Putamen (tissue), 1 donor: ENCODE measurements at places on chromosomes 4 and X.
A peak's percentile ranks its signal among the peaks of the same experiment; 100 is the strongest.

- no peak for DNase-seq
Observed at GRCh38 chr4:55110131-55110530, 15.3 kb downstream of the KDR start.

GRCh38 chrX:37361596-37361995 is 12.4 kb downstream of the PRRG1 start:
- no peak for DNase-seq

DNA sequence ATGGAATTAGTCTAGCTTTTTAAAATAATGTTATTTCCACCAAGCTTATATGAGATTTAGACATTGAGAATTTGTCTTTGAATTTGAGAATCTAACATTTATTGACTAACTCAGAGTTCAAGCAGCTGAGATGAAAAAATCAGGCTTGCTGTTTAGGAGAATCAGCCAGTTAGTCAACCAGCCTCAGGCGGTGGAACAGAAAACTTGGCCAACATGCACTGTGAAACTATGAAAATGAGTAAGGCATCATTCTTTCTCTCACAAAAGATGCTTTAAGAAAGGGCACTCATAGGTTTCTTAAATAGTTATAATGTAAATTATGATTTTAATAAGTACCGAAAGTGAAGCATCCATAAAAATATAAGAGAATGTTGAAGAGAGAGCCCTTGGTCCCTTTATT is 84.2 kb downstream of the NFKB1 start:
- DNase-seq = no peak

DNA sequence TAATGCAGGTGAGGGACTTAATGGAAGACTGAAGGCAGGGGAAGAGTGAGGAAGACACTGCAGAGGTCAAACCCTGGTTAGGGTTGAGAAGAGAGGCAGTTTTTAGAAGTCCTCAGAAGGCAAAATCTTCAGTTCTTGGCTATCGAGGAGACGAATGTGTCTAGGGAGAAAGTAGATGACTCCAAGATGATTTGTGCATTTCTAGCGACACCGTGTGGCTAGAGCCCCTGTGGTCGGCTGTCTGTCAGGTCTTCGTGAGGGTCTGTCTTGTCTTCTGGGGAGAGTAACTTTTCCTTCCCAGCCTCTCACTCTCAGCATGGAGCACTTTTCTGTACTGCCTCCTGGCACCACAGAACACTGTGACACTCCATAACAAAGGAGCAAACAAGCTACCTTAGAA is 458.1 kb downstream of the STIM2 start:
- no peak for DNase-seq

GRCh38 chr4:72295966-72296557 is 264.3 kb downstream of the NPFFR2 start:
- DNase-seq = peak; percentile 18

DNA sequence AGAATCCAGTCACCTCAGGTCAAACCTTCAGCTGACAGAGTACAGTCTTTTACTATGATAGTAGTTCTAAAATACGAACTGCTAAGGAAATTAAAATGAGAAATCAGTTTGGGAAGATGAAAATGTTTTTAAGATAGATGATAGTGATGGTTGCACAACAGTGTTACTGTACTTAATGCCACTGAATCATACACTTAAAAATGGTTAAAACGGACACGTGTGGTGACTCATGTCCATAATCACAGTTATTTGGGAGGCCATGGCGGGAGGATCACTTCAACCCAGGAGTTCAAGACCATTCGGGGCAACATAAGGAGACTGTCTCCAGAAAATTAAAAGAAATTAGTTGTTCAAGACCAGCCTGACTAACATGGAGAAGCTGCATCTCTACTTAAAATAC is 41.4 kb downstream of the ABHD18 start:
- DNase-seq = no peak

DNA sequence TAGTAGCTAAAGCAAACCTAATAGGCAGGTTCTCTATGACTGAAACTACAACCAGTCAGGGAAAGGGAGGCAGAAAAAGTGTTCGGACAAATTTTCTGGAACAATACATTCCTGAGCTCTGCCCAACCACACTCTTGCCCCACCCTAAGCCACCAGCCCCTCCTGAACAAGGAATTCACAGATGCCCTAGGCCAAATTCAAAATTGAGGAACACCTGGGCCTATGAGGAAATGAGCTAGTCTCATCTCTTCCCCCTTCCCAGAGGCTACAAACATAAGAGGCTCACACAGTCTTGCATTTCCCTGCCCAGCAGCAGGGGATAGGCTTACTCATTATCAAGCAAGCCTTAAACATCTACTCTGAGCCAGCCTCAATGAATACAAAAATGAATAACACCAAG is 284.7 kb downstream of the ZNF674 start:
- DNase-seq = no peak

- no peak for DNase-seq
Observed at GRCh38 chr4:40299811-40300292, 35.3 kb upstream of the CHRNA9 start.

DNA sequence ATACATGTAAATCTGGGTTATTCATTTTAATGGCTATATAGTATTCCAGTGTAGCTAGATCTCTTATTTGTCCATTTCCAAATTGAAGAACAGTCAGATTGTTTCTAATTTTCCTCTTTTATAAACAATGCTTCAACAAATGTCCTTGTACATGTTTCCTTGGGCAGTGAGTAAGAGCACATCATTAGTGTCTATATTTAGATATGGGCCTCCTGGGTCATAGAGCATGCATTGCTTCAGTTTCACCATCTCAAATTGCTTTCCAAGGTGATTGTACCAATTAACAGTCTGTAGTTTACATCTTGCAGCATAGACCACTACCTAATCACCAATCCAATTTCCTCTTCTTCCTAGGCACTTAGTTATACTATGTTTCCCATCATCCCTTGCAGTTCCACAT is 13.4 kb downstream of the PHKA2 start:
- no peak for DNase-seq

- no peak for DNase-seq
Observed at GRCh38 chr4:94758141-94758699, 465 bp downstream of the BMPR1B start.

DNA sequence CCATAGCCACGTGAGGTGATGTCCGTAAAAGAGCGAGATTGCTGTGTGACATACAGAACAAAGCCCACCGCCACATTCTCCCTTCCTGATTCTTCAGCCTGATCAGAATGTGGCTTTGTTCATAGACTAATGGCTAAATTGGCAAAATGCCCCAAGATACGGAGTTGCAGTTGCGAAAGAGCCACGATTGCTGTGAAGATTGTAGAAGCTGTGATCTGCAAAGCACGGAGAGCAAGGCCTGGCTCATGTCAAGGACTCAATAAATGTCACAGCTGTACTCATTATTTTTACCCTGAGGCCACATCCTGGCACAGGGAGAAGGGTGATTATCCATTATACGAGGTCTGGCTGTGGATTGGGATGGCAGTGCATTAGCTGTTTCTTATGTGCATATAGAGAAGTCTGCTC is 34.2 kb downstream of the ARSD start:
- DNase-seq = no peak

DNA sequence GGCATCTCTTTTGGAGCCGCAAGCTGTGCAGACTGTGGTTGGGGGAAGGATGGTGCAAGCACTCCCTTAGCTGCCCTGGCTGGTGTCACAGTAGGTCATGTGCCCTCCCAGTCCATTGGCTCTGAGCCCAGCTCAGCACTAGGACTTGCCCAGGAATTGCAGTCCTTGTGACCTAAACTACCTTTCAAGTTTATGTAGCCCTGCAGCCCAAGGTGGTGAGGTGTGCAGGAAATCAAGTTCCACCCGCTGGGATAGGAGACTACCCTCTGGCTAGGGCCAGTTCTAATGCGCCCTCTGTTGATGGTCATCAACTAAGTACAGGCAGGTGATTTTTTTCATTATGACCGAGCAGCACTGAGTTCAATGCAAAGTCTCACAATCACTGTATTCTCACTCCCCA is 335.2 kb downstream of the UBE2NL start:
- no peak for DNase-seq

- no peak for DNase-seq
Observed at GRCh38 chrX:1425381-1425780, 27.3 kb downstream of the ASMTL start.

DNA sequence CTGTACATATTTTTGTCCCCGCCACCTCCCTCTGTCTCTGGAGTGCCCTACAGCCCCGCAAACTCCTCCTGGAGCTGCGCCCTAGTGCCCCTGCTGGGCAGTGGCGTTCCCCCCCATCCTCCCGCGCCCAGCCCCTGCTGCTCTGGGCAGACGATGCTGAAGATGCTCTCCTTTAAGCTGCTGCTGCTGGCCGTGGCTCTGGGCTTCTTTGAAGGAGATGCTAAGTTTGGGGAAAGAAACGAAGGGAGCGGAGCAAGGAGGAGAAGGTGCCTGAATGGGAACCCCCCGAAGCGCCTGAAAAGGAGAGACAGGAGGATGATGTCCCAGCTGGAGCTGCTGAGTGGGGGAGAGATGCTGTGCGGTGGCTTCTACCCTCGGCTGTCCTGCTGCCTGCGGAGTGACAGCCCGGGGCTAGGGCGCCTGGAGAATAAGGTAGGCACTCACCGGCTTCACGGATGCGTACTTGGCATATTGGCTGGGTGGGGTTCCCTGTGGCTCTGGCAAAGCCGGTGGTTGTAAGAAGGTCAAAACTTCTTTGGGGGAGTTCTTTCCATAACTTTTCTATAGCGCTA is 653 bp downstream of the HHIP start:
- peak; percentile 63 for DNase-seq

DNA sequence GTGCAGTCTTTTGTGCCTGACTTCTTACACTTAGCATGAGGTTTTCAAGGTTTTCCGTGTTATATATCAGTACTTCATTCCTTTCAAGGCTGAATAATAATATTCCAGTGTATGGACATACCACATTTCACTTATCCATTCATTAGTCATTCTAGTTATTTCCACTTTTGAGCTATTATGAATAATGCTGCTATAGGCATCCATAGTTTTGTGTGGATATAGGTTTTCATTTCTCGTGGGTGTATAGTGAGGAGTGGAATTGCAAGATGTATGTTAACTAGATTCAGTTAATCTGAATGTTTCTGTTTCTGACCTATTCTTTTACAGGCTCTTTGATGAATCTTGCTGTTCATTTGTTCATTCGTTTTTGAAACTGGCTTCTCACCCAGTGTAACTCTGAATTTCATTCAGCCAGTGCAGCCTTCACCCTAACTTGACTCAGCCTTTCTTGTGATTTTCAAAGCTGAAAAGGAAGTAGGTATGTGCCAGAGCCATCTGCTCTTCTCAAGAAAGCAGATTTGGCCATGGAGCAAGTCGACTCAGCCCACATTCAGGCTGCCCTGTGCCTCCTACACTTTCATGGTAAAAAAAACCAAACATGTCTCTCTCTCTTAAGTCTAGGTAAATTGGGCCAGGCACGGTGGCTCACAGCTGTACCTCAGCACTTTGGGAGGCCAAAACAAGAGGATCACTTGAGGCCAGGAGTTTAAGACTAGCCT is 56.3 kb upstream of the NOCT start:
- no peak for DNase-seq
